ENCODE measurements at places on chromosomes 11 and 22.

GRCh38 chr11:65111159-65111743, 421 bp upstream of the TM7SF2 start:
- peaks cover 13% of the 10 kb centered on the region for H3K4me1 ChIP-seq
- peak overlapping the region; percentile 60 for H3K27ac ChIP-seq
- no peak for DNase-seq
- no peaks in the 10 kb centered on the region for H3K27me3 ChIP-seq
- H3K36me3 ChIP-seq = peaks cover 9% of the 10 kb centered on the region

DNA sequence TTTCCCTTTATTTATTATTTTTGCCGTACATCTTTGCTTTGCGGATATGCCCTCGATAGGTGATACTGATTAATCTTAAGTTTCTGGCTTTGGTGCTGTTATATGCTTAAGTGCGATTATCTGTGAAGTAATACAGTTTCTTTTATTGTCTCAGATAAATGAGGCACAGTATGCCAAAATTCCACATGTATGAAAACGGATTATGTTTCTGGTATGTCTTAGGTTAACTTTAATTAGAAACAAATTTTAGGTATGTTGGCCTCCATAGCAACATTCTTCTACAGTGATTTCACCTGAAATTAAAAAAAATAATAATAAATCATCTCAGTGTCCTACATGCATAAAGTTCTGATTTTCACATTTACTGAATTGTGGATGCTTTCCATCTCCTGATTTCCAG, 119.2 kb downstream of the ARHGAP42 start:
- H3K36me3 ChIP-seq = no peaks in the 10 kb centered on the region
- no peak overlapping the region for H3K4me3 ChIP-seq
- DNase-seq = no peak
- no peaks in the 10 kb centered on the region for H3K4me1 ChIP-seq
- H3K27me3 ChIP-seq = no peaks in the 10 kb centered on the region

GRCh38 chr11:108538022-108538424, 39.8 kb upstream of the POGLUT3 start:
- no peak overlapping the region for H3K27ac ChIP-seq
- no peak overlapping the region for H3K4me3 ChIP-seq
- no peaks in the 10 kb centered on the region for H3K36me3 ChIP-seq
- DNase-seq = no peak
- H3K4me1 ChIP-seq = no peaks in the 10 kb centered on the region

DNA sequence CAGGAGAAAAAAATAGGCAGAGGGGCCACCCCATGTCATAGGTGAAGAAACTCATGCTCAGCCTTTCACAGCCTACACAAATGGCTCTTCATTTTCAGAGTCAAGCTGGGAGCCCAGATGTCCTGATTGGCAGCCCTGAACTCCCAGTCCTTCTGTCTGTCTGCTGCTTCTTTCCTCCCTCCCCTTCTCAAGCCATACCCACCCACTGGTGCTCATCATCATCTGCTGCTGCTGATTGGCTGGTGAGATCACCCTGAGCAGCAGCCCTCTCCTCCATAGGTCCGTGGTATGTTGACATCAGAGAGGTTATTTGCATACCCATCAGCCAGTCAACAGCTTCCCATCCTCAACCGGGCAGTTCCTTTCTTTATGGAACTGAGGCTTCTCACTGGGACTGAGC, 46.1 kb upstream of the PRDM11 start:
- H3K36me3 ChIP-seq = no peaks in the 10 kb centered on the region
- DNase-seq = no peak
- peaks cover 15% of the 10 kb centered on the region for H3K4me1 ChIP-seq
- H3K27me3 ChIP-seq = peaks cover 11% of the 10 kb centered on the region

DNA sequence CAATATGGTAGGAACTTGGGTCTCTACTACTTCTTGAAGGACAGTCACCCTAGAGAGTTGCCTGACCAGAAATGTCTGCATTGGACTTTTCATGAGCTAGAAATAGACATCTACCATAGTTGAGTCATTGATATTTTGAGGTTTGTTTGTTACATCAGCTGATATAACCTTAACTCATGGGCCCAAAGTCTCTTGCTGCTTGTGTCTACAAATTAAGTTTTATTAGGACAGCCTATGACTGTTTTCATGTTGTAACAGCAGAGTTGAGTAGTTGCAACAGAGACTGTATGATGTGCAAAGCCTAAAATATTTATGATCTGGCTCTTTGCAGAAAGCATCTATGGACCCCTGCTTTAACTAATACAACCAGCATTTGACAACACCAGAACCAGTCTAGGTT, 155.3 kb downstream of the MIAT start:
- no peak overlapping the region for H3K4me3 ChIP-seq
- H3K4me1 ChIP-seq = no peaks in the 10 kb centered on the region
- H3K27ac ChIP-seq = no peak overlapping the region
- no peak for DNase-seq

- no peaks in the 10 kb centered on the region for H3K36me3 ChIP-seq
- no peaks in the 10 kb centered on the region for H3K4me1 ChIP-seq
- no peak overlapping the region for H3K27ac ChIP-seq
- H3K27me3 ChIP-seq = no peaks in the 10 kb centered on the region
- H3K4me3 ChIP-seq = no peak overlapping the region
- DNase-seq = no peak
Observed at GRCh38 chr11:68735646-68736045, 15.7 kb downstream of the TESMIN start.

DNA sequence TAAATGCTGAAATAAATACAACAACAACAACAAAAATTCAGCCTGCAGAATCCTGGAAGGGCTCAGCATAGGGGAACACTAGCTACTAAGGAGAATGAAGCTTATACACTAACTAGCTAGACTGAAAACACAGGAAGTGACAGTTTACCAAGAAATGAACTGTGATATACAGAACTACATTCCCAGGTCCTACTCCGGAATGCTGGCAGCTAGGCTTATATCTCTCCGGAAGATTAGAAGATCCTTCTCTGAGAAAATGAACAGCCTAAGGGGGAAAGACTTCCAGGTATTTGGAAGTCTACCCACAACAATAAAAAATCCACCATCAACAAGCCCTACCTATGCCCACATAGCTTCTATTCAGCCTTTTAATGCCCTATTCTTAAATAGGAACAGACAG, 31.0 kb downstream of the CCDC34 start:
- H3K4me1 ChIP-seq = no peaks in the 10 kb centered on the region
- DNase-seq = no peak
- H3K27ac ChIP-seq = no peak overlapping the region
- no peaks in the 10 kb centered on the region for H3K27me3 ChIP-seq
- no peaks in the 10 kb centered on the region for H3K36me3 ChIP-seq

DNA sequence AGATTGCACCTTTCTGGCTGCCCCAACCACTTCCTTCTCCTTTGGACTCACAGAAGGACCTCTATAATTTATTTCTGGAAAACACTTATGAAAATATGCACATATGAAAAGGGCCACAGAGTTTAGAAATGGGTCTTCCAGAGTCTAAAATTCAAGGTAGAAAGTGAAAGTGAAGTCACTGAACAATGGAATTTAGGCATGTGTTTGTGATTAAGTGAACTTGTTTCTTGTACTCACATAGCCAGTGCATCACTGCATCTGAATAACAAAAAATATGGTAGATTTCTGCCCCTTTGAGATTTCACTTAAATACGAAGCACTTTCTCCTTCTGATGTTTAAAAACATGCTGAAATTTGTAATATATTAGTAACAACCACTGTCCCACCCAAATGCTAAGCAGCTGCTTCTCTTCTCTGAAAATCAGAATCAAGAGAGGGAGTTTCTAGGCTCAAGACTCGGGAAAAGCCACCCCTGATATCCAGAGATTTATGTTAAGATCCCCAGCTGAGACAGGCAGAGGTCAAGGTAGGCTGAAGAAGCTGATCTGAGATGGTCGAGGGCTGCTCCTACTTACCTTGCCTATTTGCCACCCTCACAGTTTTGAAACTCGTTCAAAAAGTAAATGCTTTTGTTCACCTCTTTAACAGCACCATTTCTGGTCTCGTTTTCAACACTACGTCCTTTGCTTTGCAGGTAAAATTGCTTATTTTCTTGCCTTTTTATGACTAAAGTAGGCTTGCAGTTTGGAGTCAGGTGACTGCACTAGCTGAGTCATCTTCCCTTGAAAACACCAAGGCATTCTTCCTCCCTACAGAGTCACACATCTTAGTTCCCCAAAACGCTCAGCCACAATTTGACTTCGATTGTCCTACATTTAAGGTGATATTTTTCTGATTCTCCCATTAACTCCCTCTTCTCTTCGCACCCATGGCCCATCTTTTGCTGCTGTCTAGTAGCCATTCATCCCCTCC, at the start of gene XKR3:
TSS of gene XKR3 (minus strand) at position 696 of the 972 bp plus-strand sequence. CDS start 17,338 bp downstream, outside the sequence.
- H3K36me3 ChIP-seq = no peaks in the 10 kb centered on the region
- DNase-seq = no peak
- peaks cover 6% of the 10 kb centered on the region for H3K4me1 ChIP-seq

DNA sequence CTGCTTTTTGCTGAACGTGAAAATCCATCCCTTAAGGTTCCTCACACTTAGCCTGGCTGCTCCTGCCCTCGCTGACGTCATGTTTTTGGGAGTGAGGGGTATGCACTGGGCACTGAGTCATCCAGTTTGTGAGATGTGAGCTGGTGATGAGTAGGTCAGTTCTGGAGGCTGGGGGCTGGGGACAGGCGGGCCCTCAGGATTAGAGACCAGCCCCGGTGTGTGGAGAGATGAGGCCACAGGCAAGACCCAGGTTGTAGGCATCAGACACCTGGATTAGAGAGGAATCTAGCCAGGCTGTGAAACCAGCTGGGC, 9.2 kb downstream of the KCNC1 start:
- no peak overlapping the region for H3K27ac ChIP-seq
- peaks cover 66% of the 10 kb centered on the region for H3K27me3 ChIP-seq
- no peaks in the 10 kb centered on the region for H3K36me3 ChIP-seq
- H3K4me3 ChIP-seq = no peak overlapping the region

- peak; percentile 77 for DNase-seq
- H3K27ac ChIP-seq = no peak overlapping the region
- H3K4me1 ChIP-seq = no peaks in the 10 kb centered on the region
- no peaks in the 10 kb centered on the region for H3K36me3 ChIP-seq
- H3K27me3 ChIP-seq = no peaks in the 10 kb centered on the region
- no peak overlapping the region for H3K4me3 ChIP-seq
Observed at GRCh38 chr11:68447015-68447801, 13.3 kb upstream of the PPP6R3 start.

DNA sequence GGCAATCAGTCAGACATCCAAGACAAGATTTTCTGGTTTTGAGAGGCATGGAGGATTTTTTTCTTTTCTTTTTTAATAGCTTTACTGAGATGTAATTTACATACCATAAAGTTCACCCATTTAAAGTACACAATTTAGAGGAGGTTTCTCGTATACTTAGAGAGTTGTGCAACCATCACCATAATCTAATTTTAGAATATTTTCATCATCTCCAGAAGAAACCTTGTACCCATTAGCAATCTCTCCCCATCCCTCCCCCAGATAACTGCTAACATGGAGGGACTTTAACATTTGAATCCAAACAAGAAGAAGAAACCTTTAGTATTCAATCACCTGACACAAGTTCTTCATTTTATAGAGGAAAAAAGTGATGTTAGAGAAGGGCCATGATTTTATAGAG, 83.6 kb downstream of the CLPB start:
- H3K36me3 ChIP-seq = no peaks in the 10 kb centered on the region
- no peaks in the 10 kb centered on the region for H3K4me1 ChIP-seq

DNA sequence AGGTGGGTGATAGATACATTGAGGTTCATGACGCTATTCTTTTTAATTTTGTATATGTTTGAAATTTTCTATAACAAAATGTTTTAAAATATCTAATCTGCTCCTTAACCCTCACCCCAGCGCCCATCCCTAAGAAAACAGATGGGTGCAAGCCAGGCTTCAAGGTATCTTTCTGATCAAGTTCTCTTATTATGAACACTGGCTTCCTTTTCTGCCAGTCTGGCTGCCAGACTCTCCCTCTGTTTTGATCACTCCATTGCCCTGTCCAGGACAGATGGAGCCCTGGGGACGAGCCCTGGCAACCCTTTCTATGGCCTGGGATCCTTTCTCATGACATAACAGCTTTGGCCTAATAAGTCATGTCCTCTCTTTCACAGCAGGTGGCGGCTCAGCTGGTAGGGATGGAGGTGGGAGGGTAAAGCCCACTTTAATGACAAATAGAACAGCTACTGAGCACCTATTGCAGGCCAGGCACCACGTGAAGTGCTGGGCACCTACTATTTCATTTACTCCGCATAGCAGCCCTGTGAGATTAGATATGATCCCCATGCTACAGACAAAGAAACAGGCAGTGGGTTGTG, 38.4 kb downstream of the DRD2 start:
- no peaks in the 10 kb centered on the region for H3K36me3 ChIP-seq
- no peak overlapping the region for H3K4me3 ChIP-seq
- no peak overlapping the region for H3K27ac ChIP-seq
- H3K4me1 ChIP-seq = no peaks in the 10 kb centered on the region
- DNase-seq = no peak

DNA sequence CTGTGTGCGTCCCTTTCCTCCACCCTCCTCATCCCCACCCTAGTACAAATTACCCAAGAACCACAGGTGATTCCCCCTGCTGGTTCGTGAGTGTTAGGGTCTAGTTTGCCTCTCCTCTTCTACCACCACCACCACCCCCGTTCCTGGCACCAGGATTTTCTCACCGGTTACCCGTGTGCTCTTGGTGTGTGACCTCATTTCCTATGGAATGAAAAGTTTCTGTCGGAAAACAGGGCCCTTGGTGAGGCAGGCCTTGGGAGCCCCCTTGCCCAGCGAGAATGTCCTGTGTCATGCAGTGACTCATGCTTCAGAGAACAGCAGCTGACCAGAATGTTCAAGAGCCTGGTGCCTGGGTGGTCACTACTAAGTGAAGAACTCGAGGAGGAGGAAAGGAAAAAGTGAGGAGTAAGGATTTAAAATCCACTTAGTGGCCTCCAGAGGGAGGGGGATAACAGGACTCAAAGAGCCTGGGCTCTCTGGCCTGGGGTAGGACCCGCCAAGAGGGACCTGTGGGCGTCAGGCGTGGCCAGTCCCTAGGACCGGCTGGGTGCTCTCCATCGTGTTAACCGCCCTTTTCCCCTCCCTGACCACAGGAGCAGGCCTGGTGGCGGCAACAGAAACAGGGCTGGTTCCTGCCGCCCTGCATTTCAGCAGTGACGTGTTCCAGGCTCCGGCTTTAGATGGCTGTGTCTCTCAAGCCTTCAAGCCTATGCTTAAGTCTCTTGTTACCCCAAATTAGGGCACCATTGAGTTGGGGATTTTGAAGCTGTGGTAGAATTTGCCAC, 30.2 kb downstream of the C22orf31 start:
- H3K27me3 ChIP-seq = peaks cover 40% of the 10 kb centered on the region
- no peak overlapping the region for H3K27ac ChIP-seq
- no peak for DNase-seq
- H3K4me3 ChIP-seq = no peak overlapping the region

DNA sequence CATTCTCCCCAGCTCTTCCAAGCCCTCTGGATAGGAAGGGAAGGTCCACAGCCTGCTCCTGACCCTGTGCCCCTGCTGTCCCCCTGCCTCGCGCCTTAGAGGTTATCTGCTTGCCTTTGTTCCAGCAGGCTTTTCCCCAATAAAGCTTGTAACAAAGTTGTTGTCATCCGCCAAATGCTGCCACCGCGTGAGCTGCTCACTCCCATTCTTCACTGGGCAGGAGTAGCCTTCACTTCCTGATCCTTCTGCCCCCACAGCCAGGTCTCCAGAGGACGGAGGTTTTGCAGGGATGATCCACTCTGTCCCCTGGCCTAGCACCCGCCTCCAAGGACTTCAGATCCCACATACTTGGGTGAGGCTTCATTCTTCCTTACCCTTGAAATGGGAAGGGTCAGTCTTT, 94.0 kb upstream of the RASSF10 start:
- DNase-seq = no peak
- H3K27me3 ChIP-seq = no peaks in the 10 kb centered on the region
- H3K4me1 ChIP-seq = no peaks in the 10 kb centered on the region
- no peak overlapping the region for H3K4me3 ChIP-seq
- H3K27ac ChIP-seq = no peak overlapping the region

GRCh38 chr11:84865791-84866535, 761.2 kb downstream of the DLG2 start:
- no peak overlapping the region for H3K4me3 ChIP-seq
- H3K4me1 ChIP-seq = no peaks in the 10 kb centered on the region
- H3K27ac ChIP-seq = no peak overlapping the region
- no peak for DNase-seq

All from T-cell (primary cell).